Activated T-cell treated with anti-CD3 and anti-CD28 coated beads, Interleukin-2, amount 50 U/mL, for 72 hours (primary cell): ENCODE measurements at places on chromosomes 7 and 10. TPM values are rescaled to one million over a fixed set of nuclear protein-coding genes. Genes with fewer than 3 reads are reported as not detected.
A peak's percentile ranks its signal among the peaks of the same experiment; 100 is the strongest.

- H3K4me3 ChIP-seq = no peak overlapping the region
- H3K27ac ChIP-seq = peak overlapping the region; percentile 17
- no peaks in the 10 kb centered on the region for H3K27me3 ChIP-seq
- no peak for DNase-seq
- peaks cover 70% of the 10 kb centered on the region for H3K4me1 ChIP-seq
- peaks cover 10% of the 10 kb centered on the region for H3K36me3 ChIP-seq
Observed at GRCh38 chr10:59894114-59894513, 12.2 kb downstream of the CCDC6 start.

DNA sequence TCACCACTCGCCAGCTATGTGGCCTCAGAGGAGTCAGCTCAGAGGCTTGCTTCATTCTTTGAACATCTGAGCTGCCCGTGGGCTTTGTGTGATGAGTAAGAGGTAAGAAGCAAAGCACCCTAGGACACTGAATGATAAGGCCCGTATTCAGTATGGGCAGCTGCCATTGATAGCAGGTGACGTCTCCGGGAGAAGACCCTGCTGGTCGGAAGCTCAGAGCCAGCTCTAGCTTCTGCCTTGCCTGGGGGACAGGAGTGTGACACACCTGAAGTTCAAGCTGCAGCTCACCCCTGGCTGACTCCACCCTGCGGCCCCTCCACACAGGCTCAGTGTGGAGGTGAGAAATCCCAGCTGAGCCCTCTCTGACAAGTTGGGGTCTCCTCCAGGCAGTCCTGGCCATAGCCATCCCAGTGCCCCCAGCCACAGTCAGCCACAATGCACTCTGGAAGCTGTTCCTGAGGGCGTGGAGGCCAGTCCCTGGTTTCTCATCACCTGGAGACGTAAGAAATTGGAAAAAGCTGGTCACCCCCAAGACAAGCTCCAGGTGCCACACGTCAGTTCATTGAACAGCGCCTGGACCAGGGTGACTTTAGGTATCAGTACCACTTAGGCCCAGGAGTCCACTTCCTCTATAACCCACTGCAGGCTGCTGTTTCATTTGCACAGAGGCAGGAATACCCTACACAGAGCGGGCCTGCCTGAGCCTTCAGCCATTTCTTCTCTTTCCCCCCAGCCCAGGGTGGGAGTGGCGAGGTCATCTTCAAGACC, 164.9 kb upstream of the RHEB start:
- no peaks in the 10 kb centered on the region for H3K27me3 ChIP-seq
- no peak overlapping the region for H3K27ac ChIP-seq
- no peak overlapping the region for H3K4me3 ChIP-seq
- no peaks in the 10 kb centered on the region for H3K36me3 ChIP-seq
- DNase-seq = no peak

DNA sequence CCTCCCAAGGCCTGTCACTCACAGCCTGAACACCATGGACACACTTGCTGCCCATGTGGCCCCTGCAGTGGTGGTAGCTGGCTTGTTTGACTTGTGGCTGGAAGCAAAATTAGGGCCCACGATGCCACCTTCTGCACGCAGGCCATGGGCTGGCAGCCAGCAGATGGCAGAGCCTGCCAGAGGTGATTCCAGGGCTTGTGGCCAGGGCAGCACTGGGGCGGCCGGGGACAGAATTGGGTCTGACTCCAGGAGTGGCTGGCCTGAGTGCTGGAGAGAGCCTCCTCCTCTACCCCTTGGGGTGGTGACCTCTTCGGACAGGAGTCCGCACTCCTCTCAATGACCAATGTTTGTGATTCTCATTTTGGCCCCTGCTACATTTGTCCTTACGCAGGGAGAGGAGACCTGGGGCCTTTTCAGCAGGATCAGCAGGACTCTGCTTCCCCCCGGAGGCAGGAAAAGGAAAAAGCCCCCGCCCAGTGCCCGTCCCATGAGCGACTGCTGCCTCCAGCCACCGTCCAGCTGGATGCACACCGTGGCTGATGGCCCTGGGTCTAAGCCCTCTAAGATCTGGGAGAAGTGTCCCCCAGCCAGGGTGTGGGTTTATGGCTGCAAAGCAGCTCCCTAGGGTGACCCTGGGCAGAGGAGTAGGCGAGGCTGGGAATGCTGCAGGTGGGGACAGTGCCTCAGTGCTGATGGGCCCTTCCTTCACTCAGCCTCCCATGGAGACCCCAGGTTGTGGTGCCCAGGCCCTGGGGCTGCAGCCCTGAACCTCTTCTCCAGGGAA, 26.5 kb downstream of the DNAJB12 start:
- DNase-seq = peak; percentile 72
- H3K36me3 ChIP-seq = peaks cover 6% of the 10 kb centered on the region
- peak overlapping the region; percentile 99 for H3K4me3 ChIP-seq
- peaks cover 82% of the 10 kb centered on the region for H3K4me1 ChIP-seq

DNA sequence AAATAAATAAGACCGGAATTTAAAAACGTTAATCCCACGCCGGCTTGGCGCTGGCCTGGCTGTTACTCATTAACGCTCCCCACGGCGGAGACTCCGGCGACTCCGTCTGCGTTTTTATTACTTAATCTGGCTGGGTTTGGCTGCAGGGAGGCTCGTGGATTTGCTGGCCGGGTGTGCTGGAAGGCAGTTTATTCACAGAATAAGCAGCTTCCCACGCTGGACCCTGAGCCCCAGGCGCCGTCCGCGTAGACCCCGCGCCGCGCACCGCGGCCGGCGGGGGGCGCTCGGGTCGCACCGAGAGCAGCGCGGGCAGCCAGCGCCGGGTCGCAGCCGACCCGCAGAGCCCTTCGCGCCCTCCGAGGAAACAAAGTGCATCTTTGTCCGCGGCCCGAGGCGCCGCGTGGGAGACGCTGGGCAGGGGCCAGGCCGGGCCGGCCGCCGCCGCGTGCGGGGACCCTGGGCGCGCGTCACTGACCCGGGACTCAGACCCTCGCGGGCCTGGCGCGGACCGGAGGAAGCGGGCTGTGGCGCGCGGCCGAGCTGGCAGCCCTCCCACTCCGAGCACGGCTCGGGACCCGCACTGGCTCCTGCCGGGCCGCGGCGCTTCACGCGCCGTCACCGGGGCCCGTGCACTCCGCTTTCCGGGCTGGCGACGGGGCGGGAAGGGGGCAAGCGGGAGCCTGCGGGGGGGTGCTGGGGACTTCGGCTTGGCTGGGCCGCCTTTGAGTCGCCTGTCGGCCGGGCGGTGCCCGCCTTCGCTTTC, 587 bp upstream of the GRK5 start:
- H3K36me3 ChIP-seq = peaks cover 3% of the 10 kb centered on the region
- peak overlapping the region; percentile 95 for H3K27ac ChIP-seq

DNA sequence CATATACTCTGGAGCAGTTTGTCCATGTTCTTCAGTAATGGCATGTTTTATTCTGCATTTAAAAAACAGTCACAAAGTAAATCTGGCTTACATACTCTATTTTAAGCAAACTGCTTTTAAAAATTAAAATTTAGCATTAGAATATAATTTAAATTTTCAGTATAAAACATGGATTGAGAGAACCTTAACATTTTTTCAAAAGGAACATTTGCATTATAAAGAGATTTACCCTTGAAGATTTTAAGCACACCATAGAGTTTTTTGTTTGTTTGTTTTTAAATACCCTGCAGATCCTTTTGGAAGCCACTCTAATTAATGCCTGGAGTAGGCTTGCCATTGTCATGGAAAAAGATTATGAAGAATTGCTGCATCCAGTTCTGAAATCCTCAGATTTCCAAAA, 70.4 kb downstream of the ZNRF2 start:
- DNase-seq = no peak
- H3K4me1 ChIP-seq = peaks cover 15% of the 10 kb centered on the region
- no peak overlapping the region for H3K4me3 ChIP-seq
- H3K36me3 ChIP-seq = no peaks in the 10 kb centered on the region

DNA sequence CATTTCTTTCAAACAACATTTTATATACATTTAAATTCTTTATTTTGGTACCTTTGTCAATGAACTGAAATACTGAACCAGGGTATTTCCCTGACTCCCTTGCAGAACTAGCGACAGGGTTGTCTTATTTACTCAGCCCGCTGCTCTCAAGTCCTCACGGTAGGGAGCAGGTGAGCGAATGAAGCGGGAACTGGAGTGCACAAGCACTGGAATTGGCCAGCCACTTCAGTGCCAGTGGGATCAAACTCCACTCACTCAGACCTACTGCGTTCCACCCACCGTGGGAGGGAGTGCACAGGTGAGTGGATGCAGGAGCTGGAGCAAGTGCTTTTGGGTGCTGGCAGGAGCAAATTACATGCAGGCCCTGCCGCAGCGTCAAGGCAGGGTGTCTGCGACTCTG, 28.1 kb upstream of the NEUROD6 start:
- H3K27ac ChIP-seq = no peak overlapping the region
- H3K4me3 ChIP-seq = no peak overlapping the region
- no peaks in the 10 kb centered on the region for H3K27me3 ChIP-seq

DNA sequence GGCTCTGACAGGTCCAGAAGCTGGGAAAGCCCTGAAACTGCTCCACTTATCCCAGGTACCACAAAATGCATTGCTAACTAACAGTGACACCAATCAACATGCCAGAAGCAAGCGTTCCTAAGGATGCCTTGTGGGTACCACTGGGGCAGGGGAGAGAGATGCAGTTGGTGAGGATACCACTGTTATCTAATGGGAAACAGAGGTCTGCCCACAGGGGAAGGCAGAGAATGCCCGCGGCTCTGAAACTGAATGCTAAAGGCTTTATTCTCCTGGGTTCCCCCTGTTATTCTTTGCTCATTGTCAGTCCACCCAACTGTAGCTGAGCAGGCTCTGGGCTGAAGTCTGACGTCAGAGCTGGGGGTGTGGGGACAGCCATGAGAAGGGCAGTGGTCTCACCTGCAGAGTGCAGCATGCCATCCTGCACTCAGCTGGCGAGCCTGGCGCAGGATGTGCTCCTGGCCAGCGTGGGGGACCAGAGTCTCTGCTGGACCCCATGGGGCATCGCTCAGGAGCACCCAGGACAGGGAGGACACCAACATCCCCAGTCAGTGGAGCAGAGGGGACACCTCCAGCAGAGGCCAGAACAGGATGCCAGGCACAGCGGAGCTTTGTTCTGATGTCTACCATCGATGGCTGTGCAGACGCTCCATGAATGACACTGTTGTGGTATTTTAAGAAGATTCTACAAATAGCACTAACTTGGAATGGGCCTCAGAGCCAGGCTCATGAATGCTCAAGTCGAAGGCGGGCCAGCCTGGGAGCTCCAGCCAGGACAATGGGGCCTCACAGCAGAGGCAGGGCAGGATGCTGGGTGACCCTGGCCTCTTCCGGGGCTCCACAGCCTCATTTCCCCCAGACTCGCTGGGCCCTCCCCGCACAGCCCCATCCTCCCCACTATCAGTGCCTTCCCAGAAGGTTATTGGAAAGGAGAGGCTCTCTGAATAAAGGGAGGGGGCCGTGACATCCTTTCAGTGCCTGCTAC, 95.8 kb downstream of the ARHGAP22 start:
- DNase-seq = no peak
- peaks cover 3% of the 10 kb centered on the region for H3K36me3 ChIP-seq
- H3K4me3 ChIP-seq = no peak overlapping the region
- no peak overlapping the region for H3K27ac ChIP-seq
- no peaks in the 10 kb centered on the region for H3K4me1 ChIP-seq

DNA sequence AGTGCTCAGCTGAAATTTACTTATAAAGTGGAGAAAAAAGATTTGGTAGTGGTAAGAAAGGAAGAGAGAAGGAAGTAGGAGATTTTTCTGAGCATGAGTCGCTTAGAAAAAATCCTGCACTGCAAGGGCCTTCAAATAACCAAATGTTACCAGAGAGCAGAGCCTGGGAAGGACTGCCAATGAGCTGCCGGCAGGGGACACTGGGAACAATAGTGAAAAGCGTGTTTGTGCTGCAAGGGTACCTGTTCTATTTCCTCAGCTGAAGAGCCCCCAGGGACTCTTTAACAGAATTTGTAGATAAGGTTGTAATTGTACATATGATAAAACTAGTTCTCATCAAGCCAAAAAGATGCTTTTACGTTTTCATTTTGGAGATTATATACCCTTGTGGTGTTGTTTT, 696.3 kb upstream of the C7orf33 start:
- H3K27ac ChIP-seq = no peak overlapping the region
- no peaks in the 10 kb centered on the region for H3K27me3 ChIP-seq
- H3K36me3 ChIP-seq = no peaks in the 10 kb centered on the region
- no peaks in the 10 kb centered on the region for H3K4me1 ChIP-seq

- H3K36me3 ChIP-seq = peaks cover 2% of the 10 kb centered on the region
- H3K27me3 ChIP-seq = peaks cover 7% of the 10 kb centered on the region
- no peak overlapping the region for H3K27ac ChIP-seq
- H3K4me3 ChIP-seq = no peak overlapping the region
- no peaks in the 10 kb centered on the region for H3K4me1 ChIP-seq
Observed at GRCh38 chr10:76036111-76036940, 604.9 kb downstream of the LRMDA start.

GRCh38 chr10:30056767-30057355, 2.5 kb downstream of the JCAD start:
- H3K36me3 ChIP-seq = peaks cover 2% of the 10 kb centered on the region
- no peak overlapping the region for H3K4me3 ChIP-seq
- DNase-seq = no peak
- no peaks in the 10 kb centered on the region for H3K4me1 ChIP-seq
- H3K27me3 ChIP-seq = peaks cover 58% of the 10 kb centered on the region

DNA sequence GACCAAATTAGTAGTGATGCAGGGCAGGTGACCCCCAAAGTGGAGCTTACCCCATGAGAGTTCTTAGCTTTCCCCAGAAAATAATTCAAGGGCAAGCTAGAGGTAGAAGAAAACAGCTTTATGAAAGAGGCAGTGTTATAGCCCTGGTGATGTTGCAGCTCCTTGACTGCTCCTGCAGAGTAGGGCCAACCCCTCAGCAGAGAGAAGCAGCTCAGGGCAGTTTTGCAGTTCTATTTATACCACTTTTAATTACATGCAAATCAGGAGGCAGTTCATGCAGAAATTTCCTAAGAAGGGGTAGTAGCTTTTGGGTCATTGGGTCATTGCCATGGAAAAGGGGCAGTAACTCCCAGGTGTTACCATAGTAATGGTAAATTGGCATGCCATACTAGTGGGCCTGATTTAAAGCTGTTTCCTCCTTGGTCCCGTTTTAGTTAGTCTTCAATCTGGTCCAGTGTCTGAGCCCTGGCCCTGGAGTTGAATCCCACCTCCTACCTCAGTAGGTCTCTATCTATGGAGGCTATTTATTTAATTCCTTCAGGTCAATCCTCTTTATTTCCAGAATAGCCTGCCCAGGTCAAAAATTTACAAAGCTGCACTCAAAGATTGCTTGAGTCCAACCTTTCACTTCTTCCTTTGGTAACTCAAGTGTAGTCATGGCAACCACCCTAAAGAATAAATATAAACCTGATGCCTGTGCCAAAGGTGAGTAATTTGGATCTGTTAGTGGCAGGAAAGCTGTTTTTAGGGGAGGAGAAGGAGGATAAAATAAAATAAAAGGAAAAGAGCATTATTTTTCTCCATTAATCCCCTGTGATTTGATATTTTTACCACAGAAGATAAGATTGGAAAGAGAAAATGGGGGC, 29.5 kb downstream of the PLXDC2 start:
- H3K4me1 ChIP-seq = no peaks in the 10 kb centered on the region
- DNase-seq = no peak
- H3K27ac ChIP-seq = no peak overlapping the region

ABCB1 gene
- 15.5 TPM for total RNA-seq

METTL2B gene
- total RNA-seq = 33.9 TPM

COBL gene
- total RNA-seq = not detected

GALNT17 gene
- not detected for total RNA-seq

CHRM2 gene
- total RNA-seq = not detected
